WTC11 (cell line): ENCODE measurements at places on chromosomes 12 and 14. TPM values are rescaled to one million over a fixed set of nuclear protein-coding genes. Genes with fewer than 3 reads are reported as not detected.

The WNT1 gene
- total RNA-seq, result not detected in 3 replicates

The RPGRIP1 gene
- 0.41 to 0.71 TPM (median 0.50 TPM) in 3 replicates for total RNA-seq

The NDUFA9 gene
- total RNA-seq, result 65.8 to 97.8 TPM (median 71.4 TPM) in 3 replicates

The SLC38A4 gene
- total RNA-seq, result 6.1 to 12.6 TPM (median 12.1 TPM) in 3 replicates

The AKAP6 gene
- total RNA-seq, result 0.63 to 1.4 TPM (median 0.85 TPM) in 3 replicates

DNA sequence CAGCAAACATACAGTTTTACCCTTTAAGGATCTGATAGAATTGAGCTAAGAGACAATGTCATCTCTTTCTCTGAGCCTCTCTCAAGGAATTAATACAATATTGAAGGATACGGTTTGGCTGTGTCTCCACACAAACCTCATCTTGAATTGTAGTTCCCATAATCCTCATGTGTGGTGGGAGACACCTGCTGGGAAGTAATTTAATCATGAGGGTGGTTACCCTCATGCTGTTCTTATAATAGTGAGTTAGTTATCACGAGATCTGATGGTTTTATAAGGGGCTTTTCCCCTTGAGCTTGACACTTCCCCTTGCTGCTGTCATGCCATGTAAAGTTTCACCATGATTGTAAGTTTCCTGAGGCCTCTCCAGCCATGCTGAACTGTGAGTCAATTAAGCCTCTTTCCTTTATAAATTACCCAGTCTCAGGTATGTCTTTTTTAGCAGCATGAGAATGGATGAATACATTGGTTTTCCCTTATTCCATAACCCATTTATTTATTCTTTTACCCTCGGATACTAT is 47.6 kb downstream of the TMEM30B start:
- no peak overlapping the region for H3K27ac ChIP-seq
- peaks cover 53% of the 10 kb centered on the region for H3K4me1 ChIP-seq
- no peak overlapping the region for H3K4me3 ChIP-seq
- no peak for DNase-seq
- H3K36me3 ChIP-seq, result no peaks in the 10 kb centered on the region

DNA sequence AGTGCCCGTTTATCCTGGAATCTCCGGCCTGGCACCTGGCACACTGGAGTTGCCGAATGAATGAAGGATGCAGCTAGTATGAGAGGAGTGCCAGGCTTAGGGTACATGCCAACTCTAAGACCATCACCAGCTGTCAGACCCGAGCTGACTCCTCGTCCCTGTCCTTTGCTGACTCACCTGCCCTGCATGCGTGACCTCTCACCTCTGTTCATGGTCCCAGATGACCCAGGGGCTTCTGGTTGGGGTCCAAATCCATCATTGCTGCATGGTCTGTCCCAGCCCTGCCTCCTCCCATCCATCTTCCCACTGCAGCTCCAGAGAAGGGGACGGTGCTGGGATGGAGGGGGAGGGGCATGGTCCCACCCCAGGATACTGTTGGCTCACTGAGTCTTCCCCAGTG is 9.9 kb upstream of the FAM222A start:
- no peak overlapping the region for H3K27ac ChIP-seq
- no peaks in the 10 kb centered on the region for H3K27me3 ChIP-seq
- no peak overlapping the region for H3K4me3 ChIP-seq
- H3K4me1 ChIP-seq, result 0 out of 2 replicates have a peak, but pooled peaks cover 2% of the 10 kb centered on the region

DNA sequence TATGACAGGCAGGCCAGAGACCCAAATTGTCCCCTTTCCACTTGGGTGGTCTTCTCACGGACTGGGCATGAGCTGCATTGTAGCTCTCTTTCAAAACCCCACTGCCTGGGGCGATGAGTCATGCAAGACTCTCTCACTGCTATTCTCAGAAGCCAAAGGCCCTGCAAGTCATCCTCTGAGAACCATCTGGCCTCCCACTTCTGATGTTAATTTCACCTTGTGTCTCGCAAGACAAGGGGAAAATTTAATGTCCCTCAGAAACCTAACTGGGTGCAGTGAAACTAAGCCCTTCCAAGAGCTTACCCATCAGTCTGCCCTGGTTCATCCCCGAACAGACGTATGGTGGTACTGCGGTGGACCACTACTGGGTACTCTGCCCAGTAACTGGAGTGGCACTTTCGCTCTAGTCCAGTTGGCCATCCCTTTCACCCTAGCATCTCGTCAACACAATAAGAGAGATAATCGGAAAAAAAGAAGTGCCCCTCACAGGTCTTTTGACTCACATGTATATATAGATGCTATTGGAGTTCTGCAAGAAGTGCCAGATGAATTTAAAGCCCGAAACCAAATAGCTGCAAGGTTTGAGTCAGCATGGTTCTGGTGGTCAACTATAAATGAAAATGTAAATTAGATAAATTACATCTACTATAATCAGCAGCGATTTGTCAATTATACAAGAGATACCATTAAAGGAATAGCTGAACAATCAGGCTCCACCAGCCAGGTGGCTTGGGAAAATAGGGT is 31.3 kb upstream of the LALBA start:
- H3K4me3 ChIP-seq, result no peak overlapping the region
- peaks cover 22% of the 10 kb centered on the region for H3K4me1 ChIP-seq
- peaks cover 44% of the 10 kb centered on the region for H3K36me3 ChIP-seq
- DNase-seq, result peak; percentile 56

GRCh38 chr12:30725739-30726138 is 29.0 kb downstream of the CAPRIN2 start:
- H3K36me3 ChIP-seq, result peaks cover 67% of the 10 kb centered on the region
- H3K4me1 ChIP-seq, result peaks cover 9% of the 10 kb centered on the region; the same call in 1 of the 2 replicates
- H3K27me3 ChIP-seq, result no peaks in the 10 kb centered on the region
- no peak overlapping the region for H3K4me3 ChIP-seq
- H3K27ac ChIP-seq, result no peak overlapping the region
- DNase-seq, result no peak
